Muscle of back (tissue), 13 donors: ENCODE measurements at places on chromosomes 3 and 15.
A peak's percentile ranks its signal among the peaks of the same experiment; 100 is the strongest.

DNA sequence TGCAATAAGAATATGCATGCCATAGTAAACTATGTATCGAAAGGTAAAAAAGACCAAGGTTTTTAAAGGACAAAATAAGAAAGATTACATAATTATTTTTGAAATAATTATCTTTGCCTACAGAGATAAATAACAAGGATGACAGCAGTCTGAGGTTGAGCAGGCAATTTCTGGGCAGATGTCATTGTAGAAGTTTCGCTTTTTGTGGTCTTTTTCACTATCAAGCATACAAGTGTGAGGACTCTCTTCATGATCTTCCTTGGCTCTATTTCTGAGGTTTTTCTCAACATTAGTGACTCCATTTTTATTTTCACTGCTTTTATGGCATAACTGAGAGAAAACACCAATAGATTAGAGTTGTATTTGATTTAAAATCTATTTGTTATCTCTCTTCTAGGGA lies 1337.9 kb upstream of the EPHA6 start:
- DNase-seq, result no peak

- peak; percentile 47 for DNase-seq
Measured at GRCh38 chr3:71681224-71681668, 44.0 kb downstream of the EIF4E3 start.

- DNase-seq, result no peak
Measured at GRCh38 chr3:124972457-124972856, 37.9 kb upstream of the MUC13 start.

DNA sequence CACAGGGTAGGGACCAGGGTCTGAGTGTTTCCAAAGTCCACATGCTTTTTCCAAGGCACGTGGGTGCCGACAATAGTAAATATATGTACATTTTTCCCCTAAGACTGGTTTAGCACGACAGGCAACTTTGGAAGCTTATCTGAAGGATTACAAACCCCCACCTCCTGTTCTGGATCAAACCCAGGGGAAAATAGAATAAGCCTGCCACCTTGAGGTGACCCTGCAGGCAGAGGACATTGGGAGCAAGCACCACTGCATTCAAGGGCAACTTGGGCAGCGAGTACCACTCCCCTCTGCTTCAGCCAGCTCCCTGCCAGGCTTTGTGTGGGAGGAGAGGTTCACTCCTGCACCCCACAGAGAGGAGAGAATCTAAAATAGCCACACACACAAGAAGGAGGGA lies 44.8 kb downstream of the KBTBD12 start:
- no peak for DNase-seq

- DNase-seq, result no peak
Measured at GRCh38 chr15:61336026-61336638, 107.0 kb upstream of the RORA start.
